ENCODE measurements at places on chromosomes 13 and 19.

GRCh38 chr13:100022798-100023197 lies 41.2 kb downstream of the ZIC2 start:
- no peak for DNase-seq

- no peak for DNase-seq
Observed at GRCh38 chr19:13195678-13196077, 45.5 kb downstream of the IER2 start.

- no peak for DNase-seq
Observed at GRCh38 chr13:27712421-27712820, 79.9 kb upstream of the GSX1 start.

DNA sequence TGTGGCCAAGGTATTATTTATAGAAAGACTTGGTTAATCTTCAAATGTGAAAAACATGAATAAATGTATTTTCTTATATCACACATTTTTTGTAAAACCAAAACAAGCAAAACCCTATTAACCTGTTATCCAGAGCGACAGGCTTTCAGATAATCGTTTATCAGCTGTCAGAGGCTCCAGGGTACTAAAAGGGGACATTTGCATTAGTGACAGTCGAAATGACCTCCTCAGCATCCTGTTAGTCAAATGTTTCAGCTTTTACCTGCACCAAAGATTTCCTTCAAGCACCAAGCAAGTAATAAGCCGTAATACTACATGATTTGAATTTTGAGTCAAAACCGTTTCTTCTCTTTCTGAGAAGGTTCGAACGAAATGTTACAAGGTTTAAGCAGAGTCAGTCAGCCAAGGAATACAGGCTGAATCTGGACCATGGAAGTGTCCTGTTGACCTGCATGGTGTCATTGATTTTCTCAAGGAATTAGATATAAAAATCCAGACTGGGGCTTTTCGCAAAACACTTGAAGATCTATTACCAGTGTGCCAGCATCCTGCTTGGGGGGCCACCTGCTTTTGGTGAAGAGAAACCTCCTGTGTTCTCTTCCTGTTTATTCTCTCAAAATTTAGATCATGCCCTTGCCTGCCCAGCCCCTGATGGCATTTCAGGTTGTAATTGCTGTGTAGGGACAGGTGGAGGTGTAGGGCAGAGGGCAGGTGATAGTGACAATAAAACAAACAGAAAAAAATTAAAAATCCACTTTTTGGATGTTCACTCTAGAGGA lies 11.3 kb upstream of the RFC3 start:
- no peak for DNase-seq

- DNase-seq = no peak
Observed at GRCh38 chr13:90984756-90985155, 362.7 kb upstream of the MIR17HG start.

GRCh38 chr19:51441410-51442390 lies 16.6 kb downstream of the SIGLEC8 start:
- DNase-seq = no peak

- no peak for DNase-seq
Observed at GRCh38 chr19:18204394-18205199, 755 bp upstream of the RAB3A start.

GRCh38 chr13:91303031-91303430 lies 44.5 kb upstream of the MIR17HG start:
- no peak for DNase-seq

GRCh38 chr13:94056362-94056990 lies 423.0 kb downstream of the DCT start:
- no peak for DNase-seq

GRCh38 chr13:99760456-99760855 lies 211.1 kb downstream of the ZIC5 start:
- no peak for DNase-seq

All from NCI-H1048 (cell line).